ENCODE measurements at places on chromosomes 7 and 10.

- no peak for DNase-seq
Measured at GRCh38 chr7:134284952-134285351, 31.8 kb downstream of the SLC35B4 start.

DNA sequence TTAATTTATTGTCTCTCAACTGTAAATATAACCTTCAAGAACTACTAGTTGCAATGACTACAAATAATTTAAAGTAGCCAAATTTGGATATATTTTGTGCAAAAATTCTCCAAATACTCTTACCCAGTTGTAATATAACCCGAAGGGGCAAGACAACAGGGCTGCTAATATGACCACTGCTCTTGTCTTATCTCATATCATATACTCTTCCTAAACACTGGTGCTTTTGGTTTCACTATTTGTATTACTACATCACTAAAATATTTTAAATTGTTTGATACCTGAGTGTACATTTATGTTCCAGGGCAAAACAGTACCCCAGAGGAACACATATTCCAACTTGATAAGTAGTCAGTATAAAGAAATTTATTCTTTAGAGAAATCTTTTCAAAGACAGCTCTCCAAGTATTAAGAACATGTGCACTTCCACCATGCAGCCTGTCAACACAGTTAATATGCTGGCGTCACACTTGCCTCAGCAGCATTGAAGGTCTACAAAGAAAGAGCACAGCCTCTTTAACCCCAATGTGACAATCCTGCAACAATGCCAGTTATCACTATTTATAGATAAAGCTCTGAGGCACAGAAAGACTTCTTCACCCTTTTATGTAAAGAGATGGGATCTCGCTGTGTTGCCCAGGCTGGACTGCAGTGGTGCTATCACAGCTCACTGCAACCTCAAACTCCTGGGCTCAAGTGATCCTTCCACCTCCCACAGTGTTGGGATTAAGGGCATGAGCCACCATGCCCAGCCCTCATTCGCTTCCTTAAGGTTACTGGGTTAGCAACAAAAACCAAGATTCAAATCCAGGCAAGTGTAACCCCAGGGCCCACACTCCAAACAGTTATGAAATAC is 37.8 kb downstream of the RHEB start:
- no peak for DNase-seq

GRCh38 chr10:132420469-132420980 is 23.5 kb downstream of the PWWP2B start:
- DNase-seq: no peak

GRCh38 chr7:43516581-43517342 is 66.1 kb upstream of the STK17A start:
- DNase-seq: peak; percentile 67

DNA sequence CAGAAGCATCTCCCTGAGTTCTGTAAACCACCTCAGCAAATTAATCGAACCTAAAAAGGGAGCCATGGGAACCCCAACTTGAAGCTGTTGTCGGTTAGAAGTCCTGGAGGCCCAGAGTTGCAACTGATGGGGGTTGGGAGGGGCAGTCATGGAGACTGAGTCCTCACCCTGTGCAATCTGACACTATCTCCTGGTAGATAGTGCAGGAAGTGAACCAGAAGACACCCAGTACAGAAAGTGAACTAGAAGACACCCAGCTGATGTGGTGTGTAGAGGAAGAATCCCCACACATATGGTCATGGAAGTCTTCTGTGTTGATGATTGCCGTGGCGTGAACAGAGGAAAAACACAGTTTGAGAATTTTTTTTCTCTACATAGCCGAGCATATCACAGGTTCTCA is 58.8 kb upstream of the SRRM3 start:
- no peak for DNase-seq
